Hematopoietic multipotent progenitor cell treated with erythropoietin and hydrocortisone succinate and interleukin-3 and kit ligand, for 15 days (in vitro differentiated cells): ENCODE measurements at places on chromosomes 6 and 20.

GRCh38 chr20:43452404-43453126 lies 5.1 kb upstream of the SRSF6 start:
- DNase-seq: no peak

DNA sequence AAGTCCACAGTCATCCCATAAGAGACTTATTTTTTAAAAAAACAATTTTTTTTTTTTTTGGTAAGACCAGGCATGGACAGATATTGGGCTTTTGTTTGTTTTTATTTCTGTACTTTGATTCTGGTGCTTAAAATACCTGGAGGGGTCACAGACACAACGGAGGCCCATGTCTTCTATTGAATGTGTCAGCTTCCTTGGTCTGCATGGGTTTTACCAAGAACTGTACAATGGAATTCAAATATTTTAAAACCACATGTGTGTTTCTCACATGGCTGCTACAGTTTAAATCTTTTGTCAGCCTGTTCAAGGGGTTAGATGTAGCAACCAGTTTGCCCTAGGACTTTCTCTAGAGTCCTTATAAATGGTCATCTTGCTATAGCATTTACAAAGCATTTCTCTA lies 139.8 kb downstream of the SOX4 start:
- no peak for DNase-seq

DNA sequence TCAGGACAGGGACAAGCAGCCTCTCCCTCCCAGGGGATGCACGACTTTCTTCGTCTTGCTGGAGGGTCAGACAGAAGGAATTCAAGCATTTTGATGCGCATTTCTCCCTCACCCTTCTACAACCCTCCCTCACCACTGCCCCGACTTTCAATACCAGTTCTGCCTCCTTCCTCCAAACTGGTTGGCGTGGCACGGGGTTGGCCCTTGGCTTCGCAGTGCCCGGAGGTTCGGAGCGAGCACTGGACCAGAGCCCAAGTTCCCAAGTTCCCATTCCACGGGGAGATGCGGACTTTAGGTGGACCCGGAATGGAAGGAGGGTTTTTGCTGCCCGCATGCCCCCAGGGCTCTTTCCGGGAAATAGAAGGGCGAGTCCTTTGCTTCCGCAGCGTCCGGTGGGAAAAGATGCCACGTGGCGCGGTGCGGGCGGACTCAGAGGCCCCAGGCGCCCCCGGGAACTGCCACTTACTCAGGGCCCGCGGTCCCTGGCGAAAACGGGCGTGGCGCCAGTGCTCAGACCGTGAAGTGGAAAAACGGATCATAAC lies 8.0 kb upstream of the LAMP5 start:
- no peak for DNase-seq

GRCh38 chr6:158262755-158263154 lies 49.5 kb upstream of the TULP4 start:
- DNase-seq: no peak

DNA sequence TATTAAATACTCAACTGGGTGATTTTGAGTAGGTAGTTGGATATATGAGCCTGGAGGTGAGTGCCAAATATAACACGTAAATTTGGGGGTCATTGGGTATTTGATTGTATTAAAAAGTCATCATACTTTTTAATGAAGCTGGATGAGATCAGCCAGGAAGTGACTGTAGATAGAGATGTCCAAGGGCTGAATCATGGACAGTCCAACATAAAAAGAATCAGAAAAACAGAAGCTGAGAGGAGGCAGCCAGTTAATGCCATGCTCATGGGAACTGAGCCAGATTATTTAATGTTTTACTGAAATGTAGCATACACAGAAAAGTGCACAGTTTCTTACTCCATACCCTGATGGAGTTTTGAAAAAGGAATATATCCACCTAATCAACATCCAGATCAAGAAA lies 435.5 kb upstream of the PLCB4 start:
- no peak for DNase-seq

- DNase-seq: no peak
Measured at GRCh38 chr6:87824958-87825491, 123.0 kb upstream of the AKIRIN2 start.

DNA sequence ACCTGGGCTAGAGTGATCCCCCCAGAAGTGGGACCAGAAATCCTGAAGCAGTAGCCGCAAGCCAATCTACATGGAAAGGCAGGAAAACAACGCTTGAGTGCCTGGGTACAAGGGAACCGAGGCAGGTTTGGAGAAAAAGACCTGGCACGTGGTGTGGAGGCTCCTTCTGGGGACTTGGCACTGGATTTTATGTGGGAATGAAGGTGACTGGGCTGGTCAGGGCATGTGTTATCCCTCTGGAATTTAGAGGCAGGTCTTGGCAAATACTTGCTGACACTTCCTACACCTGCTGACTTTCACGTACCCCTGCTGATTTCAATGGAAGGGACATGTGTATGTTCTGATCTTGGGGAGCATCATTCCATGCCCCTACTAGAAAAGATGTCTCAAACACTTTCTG lies 25.0 kb upstream of the FAM217A start:
- DNase-seq: no peak

- DNase-seq: no peak
Measured at GRCh38 chr20:21622097-21622857, 83.2 kb upstream of the PAX1 start.

DNA sequence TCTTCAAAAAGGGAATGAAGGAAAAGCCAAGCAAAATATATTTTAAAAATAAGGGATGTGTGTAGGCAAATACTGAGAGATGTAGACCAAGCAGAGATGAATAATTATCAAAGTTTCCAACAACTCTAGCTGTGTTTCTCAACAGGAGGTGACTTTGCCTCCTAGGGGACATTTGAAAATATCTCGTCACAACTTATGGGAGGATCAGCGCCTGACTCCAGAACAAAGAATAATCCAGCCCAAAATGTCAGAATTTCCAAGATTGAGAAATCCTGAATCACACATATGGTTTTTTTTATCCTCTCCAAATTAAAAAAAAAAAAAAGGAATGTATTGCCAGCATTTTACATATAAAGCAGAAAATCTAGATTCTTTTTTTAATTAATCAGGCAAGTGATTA lies 241.2 kb upstream of the ZFP64 start:
- no peak for DNase-seq

- DNase-seq: no peak
Measured at GRCh38 chr20:56445540-56445939, 22.9 kb upstream of the RTF2 start.

DNA sequence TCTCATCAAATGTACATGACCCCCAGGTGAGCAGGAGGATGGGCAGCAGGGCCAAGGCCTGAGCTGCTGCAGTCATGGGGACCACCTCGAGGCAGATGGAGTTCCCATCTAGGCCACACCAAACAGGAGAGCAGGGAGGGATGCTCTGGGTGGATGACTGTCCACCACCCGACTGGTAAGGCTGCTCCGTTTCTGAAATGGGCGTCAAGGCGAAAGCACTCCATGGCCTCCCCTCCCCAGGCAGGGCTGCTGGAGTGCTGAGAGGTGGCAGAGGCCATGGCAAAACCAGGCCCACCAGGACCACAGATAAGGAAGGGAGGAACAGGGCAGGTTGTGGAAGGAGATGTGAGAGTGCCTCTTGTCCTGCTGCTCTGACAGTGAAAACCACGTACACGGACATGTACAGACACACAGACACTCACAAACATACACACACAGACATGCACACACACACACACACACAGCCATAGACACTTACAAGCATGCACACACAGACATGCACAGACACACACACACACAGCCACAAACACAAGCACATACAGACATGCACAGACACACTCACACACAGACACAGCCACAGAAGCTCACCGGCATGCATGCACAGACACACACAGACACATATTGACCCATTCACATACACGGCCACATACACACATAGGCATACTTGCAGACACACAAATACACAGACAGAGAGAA lies 93.2 kb downstream of the PSMG4 start:
- no peak for DNase-seq
